ENCODE measurements at places on chromosomes 1 and 21.

DNA sequence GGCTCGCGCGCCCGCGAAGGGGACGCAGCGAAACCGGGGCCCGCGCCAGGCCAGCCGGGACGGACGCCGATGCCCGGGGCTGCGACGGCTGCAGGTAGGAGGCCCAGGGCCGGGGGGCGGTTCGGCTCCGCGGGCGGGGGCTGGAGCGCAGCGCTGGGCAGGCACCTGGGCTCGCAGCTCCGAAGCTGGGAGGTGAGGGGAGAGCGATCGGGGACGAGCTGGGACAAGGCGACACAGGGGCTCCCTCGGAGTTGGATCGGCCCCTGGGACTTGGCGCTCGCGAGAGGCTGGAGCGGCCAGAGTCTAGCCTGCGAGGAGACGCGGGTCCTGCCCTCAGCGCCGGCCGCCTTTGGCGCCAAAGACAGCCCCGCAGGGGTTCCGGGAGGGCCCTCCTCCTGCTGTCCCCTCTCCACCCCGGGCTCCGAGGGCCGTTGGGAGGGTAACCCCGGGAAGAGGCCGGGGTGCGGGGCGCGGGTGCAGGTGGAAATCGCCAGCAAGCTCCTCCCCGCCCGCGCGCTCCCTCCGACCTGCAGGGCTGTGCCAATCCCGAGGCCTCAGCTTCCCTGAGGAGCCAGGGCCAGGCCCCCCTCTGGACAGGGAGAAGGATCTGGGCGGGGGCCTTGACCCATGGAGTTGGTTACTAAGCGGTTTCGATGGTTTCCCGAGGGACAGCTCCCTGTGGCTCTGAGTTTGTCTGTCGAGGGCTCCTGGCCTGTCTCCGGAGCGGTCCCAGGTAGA, 401 bp downstream of the TP73 start:
- DNase-seq, result no peak

- no peak for DNase-seq
Observed at GRCh38 chr1:22509815-22510214, 53.5 kb upstream of the EPHA8 start.

GRCh38 chr1:232477728-232478127, 152.2 kb downstream of the SIPA1L2 start:
- no peak for DNase-seq

GRCh38 chr1:96361961-96362360, 359.6 kb upstream of the PTBP2 start:
- no peak for DNase-seq

DNA sequence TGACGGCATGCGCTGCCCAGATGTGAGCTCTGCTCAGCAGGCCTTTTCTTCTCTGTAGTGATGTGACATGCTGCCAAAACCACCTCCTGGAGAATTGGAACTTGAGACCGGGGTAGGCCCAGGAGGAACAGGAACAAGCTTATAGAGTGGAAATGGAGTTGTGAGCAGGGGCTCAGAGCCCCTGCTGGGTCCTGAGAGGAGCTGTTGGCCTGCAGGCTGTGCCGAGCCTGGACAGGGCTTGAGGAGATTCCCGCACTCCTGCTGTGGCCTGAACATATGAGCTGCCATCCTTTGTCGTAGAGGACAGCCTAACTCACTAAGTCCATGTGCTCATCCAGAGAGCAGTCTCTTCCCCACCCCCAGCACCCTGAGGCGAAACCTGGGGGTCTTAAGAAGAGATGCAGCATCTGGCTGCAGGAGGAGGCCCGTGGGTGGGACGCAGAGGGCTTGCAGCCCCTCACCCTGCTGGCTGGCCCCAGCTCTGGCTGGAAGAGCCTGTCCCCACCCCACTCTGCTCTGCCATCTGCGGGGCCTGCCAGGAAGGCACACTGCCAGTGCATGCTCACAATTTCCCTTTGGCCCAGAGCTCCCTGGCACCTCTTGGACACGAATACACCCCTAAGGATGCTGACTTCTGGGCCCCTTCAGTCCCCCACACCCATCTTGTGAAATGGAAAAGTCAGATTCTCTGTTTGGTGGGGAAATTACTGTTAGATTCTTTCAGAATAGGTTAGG, 42.5 kb downstream of the PTPRF start:
- DNase-seq, result no peak
